ENCODE measurements at places on chromosomes 3 and 15.

- no peak for DNase-seq
These were observed 236.8 kb downstream of the KLF13 start for GRCh38 chr15:31563421-31563820.

DNA sequence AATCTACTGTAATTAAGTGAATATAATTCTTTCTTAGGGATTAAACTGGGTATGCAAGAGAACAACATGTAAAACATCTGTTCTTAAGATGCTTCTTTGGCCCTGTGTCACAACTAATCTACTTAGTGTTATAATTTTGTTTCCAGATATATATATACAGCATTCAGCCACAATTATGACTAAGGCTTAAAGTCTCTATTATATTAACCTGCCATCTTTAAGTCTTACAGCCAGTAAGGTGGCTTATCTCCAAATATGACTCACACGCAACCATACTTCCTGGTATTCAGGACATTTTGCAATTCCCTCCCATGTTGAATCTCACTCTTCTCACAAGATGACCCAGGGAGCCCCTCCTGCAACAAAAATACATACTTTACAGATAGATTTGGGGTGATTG is 6.6 kb upstream of the KBTBD8 start:
- DNase-seq = no peak

GRCh38 chr15:63044645-63045464 is 2.3 kb downstream of the TPM1 start:
- DNase-seq = no peak

GRCh38 chr3:94972066-94972465 is 909.2 kb downstream of the NSUN3 start:
- DNase-seq = no peak

DNA sequence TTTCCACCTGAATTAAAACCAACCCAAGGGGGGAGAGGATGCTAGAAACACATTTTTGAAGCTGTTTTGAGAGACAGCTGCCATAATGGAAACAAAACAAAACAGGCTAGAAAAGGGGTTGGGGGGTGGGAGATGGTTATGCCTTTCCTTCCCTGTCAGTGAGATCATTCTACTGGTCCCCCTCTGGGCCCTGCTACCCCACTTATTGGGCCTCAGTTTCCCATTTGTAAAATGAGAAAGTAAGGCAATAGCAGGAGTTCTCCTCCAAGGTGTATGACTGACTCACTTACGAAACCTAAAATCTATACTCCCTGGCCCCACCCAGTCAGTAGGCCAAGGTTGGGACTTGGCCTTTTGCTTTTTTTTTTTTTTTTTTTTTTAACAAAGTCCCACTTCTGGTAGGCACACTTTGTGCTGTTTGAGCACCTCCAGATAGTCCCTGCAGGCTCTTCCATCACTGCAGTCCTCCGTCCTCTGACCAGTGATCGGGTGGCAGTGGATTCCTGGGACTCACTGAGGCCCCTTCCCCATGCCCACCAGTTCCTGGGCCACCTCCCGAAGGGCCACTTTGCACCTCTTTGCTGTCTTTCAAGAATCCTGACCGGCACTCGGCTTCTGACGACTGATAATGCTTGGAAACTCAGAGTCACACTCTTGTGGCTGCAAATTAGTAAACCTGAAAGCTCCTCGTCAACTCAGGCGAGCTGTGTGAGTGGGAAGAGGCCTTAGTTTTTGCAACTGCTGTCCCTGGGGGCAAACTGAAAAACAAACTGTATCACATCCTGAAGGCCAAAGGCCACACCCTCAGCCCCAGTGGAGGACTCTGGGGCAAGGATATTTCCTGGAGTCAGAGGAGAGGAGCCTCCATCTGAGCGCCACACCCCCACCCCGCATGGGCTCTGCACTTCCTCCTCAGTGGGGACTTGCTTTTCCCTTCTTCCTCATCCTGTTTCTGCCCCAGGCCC is 6.7 kb upstream of the PSTPIP1 start:
- peak; percentile 77 for DNase-seq

- DNase-seq = no peak
These were observed 1596.6 kb downstream of the SI start for GRCh38 chr3:163481738-163482137.

DNA sequence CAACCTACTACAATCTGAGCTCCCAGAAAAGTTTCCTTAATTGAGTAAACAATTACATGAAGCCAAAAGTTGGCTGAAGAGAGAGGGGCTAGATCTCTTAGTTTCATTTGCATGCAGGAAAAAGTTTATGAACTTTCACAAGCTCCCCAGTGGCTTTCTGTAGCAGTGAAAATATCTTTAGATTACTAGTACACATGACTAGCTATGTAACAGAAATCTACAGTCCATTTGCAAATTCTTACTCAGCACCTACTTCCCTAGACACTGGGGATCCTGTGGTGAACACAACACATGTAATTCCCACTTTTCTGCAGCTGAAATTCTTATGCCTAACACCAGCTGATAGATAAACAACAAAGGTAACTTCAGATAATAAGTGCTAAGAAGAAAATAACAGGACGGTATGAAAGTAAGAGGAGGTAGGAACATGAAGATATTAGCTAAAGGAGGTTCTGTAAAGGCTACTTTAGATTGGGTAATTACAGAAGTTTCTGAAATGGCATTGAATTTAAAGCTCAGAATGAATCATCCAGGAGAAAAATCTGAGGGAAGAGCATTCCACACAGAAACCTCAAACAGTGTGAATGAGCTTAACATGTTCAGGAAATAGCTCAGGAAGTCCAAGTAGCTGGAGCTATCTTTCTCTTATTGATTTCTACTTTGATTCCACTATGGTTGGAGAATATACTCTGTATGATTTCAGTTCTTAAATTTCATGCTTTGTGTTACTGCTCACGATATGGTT is 204.8 kb downstream of the MAGI1 start:
- no peak for DNase-seq

DNA sequence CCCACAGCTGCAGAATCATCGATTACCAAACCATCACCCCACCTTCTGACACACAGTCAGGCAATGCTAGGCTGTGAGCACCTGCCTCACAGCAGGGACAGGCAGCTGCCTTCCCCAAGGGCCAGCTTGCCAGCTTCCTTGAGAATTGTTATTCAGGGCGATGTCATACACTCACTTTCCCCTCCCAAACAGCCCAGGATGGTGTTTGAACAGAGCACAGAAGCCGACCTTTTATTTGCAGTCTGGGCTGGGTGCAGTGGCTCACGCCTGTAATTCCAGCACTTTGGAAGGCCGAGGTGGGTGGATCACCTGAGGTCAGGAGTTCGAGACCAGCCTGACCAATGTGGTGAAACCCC is 84.5 kb upstream of the HERC1 start:
- no peak for DNase-seq

- DNase-seq = no peak
These were observed 25.4 kb upstream of the MBNL1 start for GRCh38 chr3:152243301-152243711.

DNA sequence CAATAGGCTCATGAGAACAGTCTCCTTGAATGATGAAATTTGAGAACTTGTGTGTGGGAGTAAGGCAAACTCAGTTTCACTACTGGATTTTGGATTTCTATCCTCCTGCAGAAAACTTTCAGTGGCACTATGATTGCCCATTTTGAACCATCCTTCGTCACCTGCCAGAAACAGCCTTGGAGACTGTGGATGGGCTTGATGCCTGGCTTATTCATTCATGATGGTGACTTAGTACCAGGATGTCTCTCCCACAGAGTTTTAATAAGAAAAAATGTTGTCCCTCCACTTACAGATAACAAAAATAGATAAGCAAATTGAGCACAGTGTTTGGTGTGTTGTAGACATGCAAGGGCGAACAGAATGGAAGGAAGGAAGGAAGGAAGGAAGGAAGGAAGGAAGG is 53.5 kb upstream of the CPNE4 start:
- no peak for DNase-seq

- DNase-seq = no peak
These were observed 27.4 kb upstream of the PLSCR2 start for GRCh38 chr3:146496726-146497125.

- DNase-seq = peak; percentile 39
These were observed 34.4 kb downstream of the PAQR9 start for GRCh38 chr3:142929109-142929508.

GRCh38 chr3:141655801-141656200 is 82.3 kb upstream of the RNF7 start:
- DNase-seq = no peak

- DNase-seq = no peak
These were observed 44.1 kb downstream of the SLTM start for GRCh38 chr15:58889363-58889762.

- no peak for DNase-seq
These were observed 79.8 kb upstream of the ACKR4 start for GRCh38 chr3:132517311-132517710.

- no peak for DNase-seq
These were observed 55.3 kb downstream of the ISL2 start for GRCh38 chr15:76391847-76392246.

GRCh38 chr3:67515778-67516177 is 138.6 kb downstream of the SUCLG2 start:
- no peak for DNase-seq

- no peak for DNase-seq
These were observed 33.1 kb downstream of the CRTAP start for GRCh38 chr3:33146791-33147445.

DNA sequence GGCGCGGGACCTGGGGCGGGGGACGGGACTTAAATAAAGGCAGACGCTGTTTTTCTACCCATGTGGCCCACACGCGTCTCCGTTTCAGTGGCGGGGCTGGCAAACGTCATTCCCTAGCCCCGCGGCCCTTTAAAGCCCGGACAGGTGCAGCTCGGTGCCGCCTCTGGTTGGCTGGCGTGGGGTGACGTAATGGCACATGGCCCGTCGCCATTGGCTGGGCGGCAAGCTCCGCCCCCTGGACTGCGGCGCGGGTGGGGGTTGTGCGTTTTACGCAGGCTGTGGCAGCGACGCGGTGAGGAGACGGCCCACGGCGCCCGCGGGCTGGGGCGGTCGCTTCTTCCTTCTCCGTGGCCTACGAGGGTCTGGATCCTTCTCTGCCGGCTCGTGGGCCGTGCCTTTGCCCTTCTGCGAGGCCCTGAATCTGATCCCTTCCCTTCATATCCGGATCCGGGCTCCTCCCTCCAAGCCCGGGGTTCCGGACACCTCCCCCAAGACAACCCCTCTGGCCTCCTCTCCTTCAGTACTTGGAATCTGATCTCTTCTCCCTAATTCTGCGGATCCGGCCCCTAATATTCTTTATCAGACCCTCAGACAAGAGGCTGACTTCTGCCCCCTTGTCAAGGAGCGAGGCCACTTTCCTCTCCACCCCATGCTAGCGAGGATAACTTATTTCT is at the start of gene CRELD1:
TSS of gene CRELD1 (plus strand) at position 274 of the 674 bp plus-strand sequence. CDS start 605 bp downstream, outside the sequence.
- DNase-seq = peak; percentile 96

GRCh38 chr3:113297287-113297686 is 85.9 kb downstream of the BOC start:
- DNase-seq = no peak

DNA sequence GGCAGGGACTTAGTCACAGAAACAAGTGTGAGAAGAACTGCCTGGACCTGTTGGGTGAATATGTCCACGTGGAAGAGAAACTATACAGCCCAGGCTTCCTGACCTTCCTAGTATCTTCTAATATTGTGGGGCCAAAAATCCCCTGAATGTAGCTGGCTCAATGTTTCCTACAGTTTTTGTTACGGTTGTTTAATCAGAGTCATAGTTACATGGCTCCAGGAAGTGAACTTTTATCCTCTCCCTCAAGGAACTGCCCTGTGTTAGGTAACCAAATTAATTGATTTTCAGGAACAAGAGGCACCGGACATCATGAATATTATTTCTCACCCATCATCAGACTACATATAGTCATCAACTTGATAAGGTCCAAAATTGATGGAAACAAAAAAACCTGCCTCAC is 59.0 kb downstream of the ANXA2 start:
- DNase-seq = no peak

- no peak for DNase-seq
These were observed 9.2 kb downstream of the FYCO1 start for GRCh38 chr3:45986303-45986982.

DNA sequence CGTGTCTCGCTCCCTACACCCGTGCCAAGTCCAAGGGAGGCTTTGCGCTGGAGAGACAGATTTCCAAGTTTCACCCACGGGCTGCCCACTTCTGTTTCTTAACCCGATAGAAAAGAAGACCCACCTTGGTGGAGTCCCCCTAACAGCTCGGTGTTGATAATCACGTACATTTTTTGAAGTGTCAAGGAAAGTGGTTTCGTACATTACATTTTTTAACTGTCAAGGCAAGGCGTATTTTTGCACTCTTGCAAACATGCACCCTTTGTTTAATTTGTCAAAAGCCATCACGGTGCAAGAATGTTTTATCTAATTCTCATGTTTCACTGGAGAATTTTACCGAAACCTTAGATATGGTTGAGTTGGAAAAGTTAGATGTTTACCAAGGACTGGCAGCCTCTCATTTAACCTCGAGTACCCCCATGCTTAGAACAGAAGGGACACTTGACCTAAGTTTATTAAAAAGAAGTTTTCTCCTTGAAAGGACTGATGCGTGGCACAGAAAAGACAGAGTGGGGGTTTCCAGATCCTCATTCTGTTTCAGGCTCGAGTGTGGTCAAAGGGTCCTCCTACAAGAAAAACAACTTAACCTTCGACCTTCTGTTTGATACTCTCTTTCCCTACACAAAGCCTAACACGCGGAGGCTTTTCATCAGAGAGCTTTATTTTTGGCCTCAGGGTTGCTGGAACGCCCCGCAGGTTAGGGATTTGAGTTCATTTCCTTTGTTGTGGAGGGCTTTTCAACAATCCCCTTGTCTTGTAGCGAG is 882 bp downstream of the GXYLT2 start:
- DNase-seq = no peak

GRCh38 chr3:123467046-123467445 is 18.2 kb upstream of the ADCY5 start:
- no peak for DNase-seq

- DNase-seq = no peak
These were observed 418.8 kb upstream of the NR2F2 start for GRCh38 chr15:95911570-95912279.

DNA sequence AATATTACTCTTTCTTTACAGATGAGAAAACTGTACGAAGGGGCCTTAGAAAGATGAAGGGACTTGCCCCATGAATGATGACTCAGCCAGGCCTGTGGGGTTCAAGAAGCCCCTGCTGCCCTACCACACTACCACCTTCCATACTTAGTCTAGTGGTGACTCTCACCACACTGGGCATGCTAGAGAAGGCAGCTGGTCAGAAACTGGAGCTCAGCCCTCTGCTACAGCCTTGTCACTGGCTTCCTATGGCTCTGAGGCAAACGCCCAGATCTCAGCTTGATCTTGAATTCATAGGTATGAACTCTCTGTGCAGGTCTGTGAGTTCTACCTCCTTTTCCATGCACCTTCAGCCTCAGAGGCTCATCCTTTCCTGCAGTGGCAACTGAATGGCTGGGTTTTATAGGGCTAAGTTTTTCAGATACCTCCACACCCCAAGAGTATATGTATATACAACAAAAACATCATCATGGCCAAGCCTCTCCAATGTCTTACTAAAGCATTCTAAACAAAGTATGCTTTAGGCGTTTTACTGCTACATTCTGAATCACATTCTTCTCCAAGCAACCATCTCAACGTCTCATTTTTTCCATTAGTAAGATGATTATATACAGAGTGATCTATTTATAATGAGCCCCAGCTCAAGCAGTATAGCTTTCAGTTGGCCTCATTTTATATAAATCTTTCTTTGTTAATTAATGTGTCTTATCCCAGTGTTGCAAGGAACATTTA is 234.1 kb downstream of the GREM1 start:
- no peak for DNase-seq
